Stimulated activated CD8-positive, alpha-beta memory T cell treated with anti-CD3 and anti-CD28 coated beads, Interleukin-15, amount 100 ng/mL, for 4 hours (primary cell): ENCODE measurements at places on chromosomes 5 and 9.

DNA sequence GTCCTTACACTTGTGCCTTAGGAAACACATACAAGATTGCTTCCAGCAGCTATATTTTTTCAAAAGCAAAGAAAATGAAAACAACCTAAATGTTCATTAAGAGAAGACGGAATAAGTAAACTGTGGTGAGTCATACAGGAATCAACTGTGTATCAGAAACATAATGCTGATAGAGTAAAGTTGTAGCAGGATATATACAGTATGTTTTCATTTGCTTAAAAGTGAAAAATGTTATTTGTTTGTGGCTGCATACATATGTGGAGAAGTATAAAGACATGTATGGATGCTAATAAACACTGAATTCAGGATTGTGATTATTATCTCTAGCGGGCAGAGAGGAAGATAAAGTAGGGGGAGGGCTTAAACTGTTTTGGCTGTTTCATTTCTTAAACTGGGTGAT is 8.3 kb downstream of the DCTN4 start:
- no peak for DNase-seq

DNA sequence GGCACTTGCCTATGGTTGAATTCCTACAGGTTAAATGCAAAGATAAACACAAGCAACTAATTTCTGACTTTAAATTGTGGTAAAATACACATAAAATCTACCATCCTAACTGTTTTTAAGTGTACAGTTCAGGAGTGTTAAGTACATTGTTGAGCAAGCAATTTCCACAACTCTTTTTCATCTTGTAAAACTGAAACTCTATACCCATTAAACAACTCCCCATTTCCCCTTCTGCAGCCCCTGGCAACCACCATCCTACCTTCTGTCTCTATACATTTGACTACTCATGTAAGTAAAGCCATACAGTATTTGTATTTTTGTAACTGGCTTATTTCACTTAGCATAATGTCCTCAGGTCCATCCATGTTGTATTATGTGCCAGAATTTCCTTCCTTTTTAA is 38.5 kb upstream of the STX17 start:
- DNase-seq, result no peak

GRCh38 chr5:27594141-27594540 is 555.8 kb upstream of the CDH9 start:
- DNase-seq, result no peak

GRCh38 chr5:18961234-18961633 is 1026.8 kb downstream of the CDH18 start:
- no peak for DNase-seq

- no peak for DNase-seq
Measured at GRCh38 chr5:140111011-140111858, 2.7 kb upstream of the PURA start.

DNA sequence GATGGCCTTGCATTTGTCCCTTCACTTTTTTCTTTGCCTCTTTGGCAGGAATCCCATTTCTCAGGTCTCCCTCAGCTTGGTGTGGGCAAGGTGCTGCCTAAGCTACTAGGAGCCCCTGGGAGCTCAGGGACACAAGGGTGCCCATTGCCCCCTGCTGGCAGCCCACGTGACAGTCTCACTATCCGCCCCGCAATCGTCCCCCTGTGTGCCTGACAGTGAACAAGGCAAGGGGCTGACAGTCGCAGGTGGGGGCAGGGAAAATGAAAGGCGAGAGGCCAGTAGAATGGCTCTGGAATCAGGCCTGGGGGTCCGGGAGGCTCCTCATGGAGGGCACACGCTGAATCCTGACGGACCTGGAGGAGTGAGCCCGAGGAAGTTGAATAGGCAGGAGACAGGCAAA is 2.0 kb upstream of the PCDH12 start:
- no peak for DNase-seq

GRCh38 chr5:169917500-169917899 is 62.8 kb downstream of the INSYN2B start:
- DNase-seq, result no peak

DNA sequence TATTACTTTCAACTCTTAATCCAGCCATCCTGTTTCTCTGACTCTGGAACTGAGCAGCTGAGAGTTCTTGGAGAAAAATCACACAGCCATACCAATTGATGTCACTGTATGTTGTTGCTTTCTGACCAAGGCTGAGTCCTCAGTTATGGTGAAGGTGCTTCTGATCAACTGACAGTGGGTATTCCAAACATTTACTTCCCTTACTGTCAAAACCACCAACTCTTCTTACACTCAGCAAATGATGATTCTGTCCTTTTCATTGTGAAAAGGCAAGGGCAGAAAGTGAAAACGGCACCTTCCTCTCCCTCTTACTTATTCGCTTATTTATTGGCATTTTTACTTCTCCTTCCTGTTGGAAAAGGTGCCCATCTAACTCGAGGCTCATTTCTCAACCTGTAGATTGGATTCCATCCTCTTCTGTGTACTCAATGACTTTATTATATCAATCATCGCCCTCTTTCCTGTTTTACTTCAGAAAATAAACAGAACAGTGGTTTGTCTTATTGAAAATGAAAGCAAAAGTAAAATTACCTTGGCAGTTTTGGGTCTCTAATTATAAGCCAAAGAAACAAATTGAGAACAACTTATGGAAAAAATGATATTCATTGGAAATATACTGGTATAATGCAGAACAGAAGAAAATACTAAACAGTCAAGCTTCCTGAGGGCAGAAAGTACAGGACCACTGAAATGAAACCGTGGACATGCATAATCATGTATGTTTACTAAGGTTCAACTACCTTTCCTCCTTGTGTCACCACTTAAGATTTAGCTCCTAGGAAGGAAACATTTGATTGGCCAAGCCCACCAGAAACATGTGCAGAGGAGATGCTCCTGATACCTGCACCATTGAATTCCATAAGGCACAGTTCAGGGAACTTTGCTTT is 104.5 kb upstream of the CHD1 start:
- DNase-seq, result no peak

DNA sequence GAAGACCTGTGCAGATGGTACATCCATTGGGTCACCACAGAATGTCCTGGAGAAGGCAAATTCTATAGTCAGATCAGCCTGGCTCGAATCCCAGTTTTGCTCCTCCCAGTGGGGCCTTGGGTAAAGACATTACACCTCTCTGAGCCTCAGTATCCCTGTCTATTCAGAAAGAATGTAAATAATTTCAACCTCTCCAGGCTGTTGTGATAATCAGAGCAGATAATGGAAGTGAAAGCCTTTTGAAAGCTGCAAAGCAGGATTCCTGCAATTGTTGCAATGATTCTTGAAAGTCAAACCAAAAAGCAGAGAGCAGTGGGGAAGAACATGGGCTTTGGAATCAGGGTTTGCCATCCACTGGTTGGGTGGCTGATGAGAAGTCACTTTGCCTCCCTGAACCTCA is 63.2 kb downstream of the LHX2 start:
- no peak for DNase-seq
